ENCODE measurements at places on chromosomes 3 and 15.

DNA sequence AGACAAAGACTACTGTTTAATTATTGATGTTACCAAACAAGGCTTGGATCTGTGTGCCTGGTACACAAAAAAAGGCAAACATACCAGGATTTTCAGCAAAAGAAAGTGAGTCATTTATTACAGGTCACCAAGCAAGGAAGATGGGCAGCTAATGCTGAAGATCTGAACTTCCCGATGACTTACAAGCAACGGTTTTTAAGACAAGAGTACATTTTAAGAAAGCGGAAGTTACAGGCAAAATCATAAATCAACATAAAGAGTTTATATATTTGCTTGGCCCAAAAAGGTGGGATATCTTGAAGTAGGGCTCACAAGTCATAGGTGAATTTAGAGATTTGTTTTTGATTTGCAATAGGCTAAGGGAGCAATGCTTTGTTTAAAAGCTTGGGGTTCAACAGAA is 125.4 kb upstream of the SPATA16 start:
- H3K27ac ChIP-seq: no peak overlapping the region
- H3K36me3 ChIP-seq: no peaks in the 10 kb centered on the region
- no peaks in the 10 kb centered on the region for H3K4me1 ChIP-seq

DNA sequence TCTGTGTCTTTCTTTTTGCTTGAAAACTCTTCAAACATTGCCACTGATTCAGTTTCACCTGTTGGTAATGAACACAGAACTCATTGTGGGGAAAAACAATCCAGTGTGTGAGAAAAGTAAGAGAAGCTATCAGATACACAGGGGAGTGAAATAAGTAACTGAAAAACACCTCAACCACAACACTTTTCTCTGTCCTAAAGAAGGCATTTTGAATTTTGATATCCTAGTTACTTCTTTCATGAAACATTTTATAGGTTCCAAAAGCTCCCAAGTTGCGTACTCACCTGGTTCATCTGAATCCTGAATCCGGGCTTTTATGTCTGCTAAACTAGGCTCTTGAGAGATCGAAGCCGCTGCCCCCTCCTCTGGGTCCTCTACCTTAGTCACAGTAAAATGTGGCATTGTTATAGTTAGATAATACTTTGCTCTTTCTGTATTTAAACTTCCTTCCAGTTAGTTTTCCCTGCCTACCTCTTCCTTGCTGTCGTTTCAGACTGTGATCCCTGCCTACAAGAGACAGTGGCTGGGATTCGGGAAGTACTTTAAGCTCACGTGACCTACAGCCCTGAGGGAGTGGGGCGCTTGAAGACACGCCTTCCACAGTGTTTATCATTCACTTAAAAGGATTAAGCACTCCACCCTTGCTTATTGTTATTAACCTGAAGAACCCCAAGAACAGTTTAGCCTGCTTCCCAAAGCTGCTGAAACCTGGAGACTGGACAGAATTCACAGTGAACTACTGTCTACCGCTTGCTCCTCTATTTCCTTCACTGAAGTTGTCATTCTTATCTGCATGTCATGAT is 19.1 kb downstream of the SLC12A6 start:
- H3K27me3 ChIP-seq: no peaks in the 10 kb centered on the region
- H3K4me3 ChIP-seq: peak overlapping the region; percentile 68
- H3K36me3 ChIP-seq: no peaks in the 10 kb centered on the region
- no peak for DNase-seq

DNA sequence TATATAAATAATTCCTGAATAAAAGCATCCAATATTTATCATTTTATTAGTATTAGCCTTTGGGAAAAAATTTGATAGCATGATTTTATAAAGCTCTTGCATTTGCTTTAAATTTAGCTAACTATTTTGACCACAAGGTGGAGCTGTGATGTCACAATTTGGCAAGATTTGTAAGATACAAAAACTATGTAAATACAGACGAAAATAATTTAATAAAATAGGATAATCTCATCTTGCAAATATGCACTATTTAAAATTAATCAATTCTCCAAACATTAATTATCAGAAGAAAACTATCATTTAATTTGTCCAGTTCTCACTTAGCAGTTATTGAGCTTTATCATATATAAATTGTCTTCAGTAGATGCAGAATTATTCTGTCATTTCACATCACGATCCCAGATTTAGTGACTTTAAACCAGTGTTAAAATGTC is 95.4 kb downstream of the PLOD2 start:
- H3K4me1 ChIP-seq: no peaks in the 10 kb centered on the region
- H3K27me3 ChIP-seq: no peaks in the 10 kb centered on the region
- no peak overlapping the region for H3K27ac ChIP-seq
- H3K4me3 ChIP-seq: no peak overlapping the region
- peaks cover 7% of the 10 kb centered on the region for H3K36me3 ChIP-seq
- no peak for DNase-seq

DNA sequence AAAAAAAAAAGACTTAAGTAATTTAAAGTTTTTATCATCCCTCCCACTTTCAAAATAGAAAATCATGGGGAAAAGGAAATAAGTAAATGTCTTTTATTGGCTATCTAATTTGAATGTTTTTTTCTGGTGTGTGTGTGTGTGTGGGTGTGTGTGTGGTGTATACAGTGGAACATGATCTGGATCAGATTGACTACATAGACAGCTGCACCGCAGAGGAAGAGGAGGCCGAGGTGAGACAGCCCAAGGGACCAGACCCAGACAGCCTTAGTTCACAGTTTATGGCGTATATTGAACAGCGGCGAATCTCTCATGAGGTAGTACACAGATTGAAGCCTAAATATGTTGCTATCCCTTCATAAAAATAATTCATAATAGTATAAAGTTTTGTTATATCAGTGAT is 44.5 kb downstream of the LRCH3 start:
- peaks cover 73% of the 10 kb centered on the region for H3K36me3 ChIP-seq
- H3K27me3 ChIP-seq: no peaks in the 10 kb centered on the region
- H3K27ac ChIP-seq: no peak overlapping the region
- no peaks in the 10 kb centered on the region for H3K4me1 ChIP-seq
- no peak overlapping the region for H3K4me3 ChIP-seq
- no peak for DNase-seq

GRCh38 chr15:89378296-89379151 is 43.9 kb upstream of the POLG start:
- H3K4me1 ChIP-seq: peaks cover 10% of the 10 kb centered on the region
- H3K27me3 ChIP-seq: peaks cover 11% of the 10 kb centered on the region
- H3K27ac ChIP-seq: no peak overlapping the region
- H3K4me3 ChIP-seq: peak overlapping the region; percentile 53
- no peak for DNase-seq

- no peak overlapping the region for H3K4me3 ChIP-seq
- peaks cover 62% of the 10 kb centered on the region for H3K4me1 ChIP-seq
- DNase-seq: no peak
- no peaks in the 10 kb centered on the region for H3K27me3 ChIP-seq
Observed at GRCh38 chr3:188178293-188178936, 24.5 kb downstream of the LPP start.

DNA sequence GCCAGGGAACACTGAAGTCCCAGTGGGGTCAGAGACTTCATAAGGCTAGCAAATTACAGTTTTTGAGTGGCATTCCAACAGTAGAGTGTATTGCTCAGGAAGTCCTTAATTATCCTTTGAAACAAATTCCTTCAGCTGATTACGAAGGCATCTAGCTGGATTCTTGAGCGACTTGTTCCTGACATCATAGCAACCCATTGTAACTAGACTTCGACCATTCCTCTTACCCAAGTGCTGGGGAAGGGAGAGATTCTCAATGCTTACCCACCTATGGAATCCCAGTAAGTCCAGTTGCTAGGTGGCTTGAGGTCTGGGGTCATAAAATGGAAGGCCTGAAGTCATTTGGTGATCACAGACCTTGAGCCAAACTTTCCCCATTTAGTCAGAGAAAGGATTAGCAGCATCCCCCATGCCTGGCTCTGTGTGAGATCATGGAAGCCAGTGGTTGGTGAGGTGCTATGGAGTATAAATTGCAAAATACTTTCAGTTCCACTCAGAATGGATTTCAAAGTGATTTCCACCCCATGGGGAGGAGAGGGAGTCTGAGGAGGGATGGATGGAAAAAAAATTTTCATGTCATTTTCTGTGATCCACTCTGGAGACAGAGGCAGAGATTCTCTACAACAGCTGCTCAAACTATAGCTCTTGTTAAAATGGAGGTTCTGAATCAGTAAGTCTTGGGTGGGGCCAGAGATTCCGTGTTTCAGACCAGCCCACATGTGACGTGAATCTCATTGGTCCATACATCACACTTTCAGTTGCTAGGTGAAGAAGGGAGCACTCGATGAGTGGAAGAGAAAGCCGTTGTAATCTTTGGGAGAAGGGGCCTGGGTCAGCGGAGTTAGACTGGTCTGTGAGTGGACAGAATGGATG is 45.7 kb downstream of the CD86 start:
- H3K36me3 ChIP-seq: no peaks in the 10 kb centered on the region
- H3K4me3 ChIP-seq: no peak overlapping the region
- no peak for DNase-seq
- no peaks in the 10 kb centered on the region for H3K27me3 ChIP-seq
- no peak overlapping the region for H3K27ac ChIP-seq

DNA sequence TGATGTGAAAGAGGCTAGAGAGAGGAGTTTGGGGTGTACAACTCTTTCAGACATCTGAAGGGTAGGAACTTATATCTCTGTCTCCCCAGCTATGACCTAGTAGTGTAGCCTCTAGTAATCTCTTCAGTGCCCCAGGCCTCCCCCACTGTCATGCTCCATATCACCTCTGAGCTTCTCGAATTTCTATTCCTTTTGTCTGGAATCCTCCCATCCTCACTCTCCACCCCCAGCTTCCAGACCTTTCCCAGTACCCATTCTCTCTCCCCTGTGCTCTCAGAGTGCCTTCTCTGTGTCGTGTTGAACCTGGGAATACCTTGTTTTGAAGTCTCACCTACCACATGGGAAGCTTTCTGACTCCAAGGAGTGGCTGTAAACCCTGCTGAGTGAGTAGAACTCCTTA is 3.6 kb upstream of the RBPMS2 start:
- H3K27me3 ChIP-seq: no peaks in the 10 kb centered on the region
- DNase-seq: no peak
- H3K4me1 ChIP-seq: peaks cover 3% of the 10 kb centered on the region

All from ascending aorta (tissue), 2 donors.